NCI-H1436 (cell line): ENCODE measurements at places on chromosomes 6 and 20.

DNA sequence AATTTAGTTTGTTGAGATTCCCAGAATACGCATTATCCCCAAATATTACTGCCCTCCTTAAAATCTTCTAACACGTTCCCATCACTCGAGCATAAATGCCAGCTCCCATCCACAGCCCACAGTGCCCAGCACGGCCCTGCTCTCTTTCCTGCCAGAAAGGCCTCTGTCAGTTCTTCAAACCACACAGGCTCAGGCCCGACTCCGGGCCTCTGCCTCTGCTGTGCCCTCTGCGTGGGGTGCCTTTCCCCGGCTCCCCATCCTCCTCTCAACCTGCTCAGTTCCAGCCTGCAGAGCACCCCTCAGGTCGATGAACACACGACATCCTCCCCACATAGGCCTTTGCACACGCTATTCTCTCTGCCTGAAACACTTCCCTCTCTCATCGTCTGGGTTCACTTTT is 12.8 kb downstream of the ULBP3 start:
- no peak for DNase-seq

DNA sequence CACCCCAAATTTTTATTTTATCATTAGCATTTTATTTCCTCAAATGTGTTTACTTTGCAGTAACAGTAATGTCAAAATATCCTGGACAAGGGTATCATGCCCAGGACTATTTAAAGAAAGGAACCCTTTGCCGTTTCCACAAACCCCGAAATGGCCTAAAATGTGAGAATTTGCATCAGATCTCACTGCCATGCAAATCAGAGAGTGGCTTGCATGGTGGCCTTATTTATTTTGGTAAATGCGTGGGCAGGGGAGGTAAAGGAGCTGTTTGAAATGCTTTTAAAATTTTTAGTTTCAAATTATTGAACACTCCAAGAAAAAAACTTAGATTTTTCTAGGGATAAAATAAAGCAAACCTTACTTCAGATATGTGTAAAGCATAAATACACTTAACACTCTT is 43.8 kb downstream of the ADAT2 start:
- DNase-seq: no peak

DNA sequence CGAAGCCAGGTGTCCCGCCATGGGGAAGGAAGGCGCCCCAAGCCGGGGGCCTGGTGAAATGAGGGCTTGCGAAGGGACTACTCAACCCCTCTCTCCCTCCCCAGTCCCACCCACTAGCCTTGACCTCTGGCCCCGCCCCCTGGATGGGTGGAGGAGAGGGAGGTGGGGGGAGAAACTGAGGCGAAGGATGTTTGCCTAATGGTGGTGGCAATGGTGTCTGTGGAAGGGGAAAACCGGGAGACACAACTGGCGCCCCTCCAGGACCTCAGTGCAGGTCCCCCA is at the start of gene POU5F1:
TSS of gene POU5F1 (minus strand) at position 83 of the 282 bp plus-strand sequence. CDS start at position 21, 62 bp downstream.
- no peak for DNase-seq

GRCh38 chr6:116888732-116889360 is 11.8 kb downstream of the RFX6 start:
- DNase-seq: no peak

DNA sequence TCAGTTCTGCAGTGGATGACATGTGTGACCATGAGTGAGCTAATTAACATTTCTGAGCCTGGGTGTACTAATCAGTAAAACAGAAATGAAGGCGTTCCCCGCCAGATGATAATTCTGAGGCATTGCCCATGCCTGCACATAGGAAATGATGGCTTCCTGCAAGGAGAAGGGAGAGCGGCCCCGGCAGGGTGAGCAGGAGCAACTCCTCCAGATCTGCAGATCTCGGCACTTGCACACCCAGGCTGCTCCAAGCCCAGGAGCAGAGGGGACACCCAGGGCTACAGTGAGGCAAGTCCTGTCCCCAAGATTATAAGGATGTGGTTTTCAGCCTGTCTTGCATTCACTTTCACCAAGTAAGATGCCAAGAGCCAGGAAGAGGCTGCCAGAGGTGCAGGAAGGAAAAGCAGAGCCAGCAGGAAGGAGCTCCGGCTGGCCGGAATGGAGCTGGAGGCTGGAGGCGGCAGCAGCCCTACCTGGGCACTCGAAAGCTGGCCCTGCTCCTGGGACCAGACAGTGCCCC is 177.5 kb upstream of the CST7 start:
- DNase-seq: no peak

DNA sequence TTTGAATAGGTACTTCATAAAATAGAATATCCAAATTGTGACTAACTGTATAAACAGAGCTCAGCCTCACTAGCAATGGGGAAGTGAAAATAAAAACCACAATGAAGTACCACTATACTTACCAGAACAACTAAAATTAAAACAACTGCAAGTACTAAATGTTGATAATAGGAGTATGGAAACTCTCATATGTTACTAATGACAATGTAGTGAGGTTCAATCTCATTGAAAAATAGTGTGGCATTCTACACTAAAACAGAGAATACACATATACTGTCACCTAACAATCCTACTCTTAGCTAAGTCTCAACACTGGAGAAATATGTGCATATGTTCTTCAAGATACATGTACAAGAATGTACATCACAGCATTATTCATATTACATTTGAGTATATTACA is 132.0 kb upstream of the CARMIL1 start:
- no peak for DNase-seq

DNA sequence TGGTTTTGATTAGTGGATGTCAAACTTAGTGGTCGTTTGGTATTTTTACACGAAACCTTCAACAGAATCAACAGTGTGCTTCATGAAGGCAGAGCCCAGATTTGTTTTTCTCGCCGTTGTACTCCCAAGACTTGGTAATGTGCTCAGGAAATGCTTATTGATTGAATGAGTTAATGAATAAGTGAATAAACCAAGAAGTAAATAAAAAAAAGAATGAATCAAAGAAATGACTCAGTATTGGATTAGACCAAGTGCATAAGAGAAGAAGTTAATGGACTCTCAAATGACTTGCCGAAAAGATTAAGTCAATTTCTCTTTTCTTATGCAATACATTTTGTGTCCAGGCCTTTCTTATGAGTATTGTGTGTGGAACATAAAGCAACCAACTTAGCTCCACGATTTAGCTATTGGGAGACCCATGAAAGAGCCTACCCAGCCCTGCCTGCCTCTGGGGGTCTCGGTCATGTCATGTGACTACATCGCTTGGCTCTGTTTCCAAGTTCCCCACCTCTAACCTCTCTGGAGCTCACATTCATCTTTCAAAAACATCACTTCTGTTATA is 10.6 kb upstream of the FUCA2 start:
- DNase-seq: no peak

DNA sequence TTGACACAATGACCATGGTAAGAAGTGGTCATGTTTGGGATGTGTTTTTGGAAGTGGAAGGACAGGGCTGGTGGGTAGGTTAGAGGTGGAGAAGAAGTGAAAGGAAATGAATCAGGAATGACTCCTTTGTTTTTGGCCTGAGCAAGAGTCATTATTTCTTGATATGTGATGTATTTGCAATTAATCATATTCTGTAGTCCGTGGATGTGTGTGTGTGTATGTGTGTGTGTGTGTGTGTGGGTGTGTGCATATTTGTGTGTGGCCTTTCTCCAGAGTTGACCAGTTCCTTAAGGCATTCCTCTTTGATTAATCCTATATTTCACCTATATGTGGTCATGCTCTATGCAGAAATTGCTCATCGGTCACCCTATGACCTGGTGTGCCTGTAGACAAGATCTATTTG is 130.7 kb downstream of the UTRN start:
- no peak for DNase-seq

GRCh38 chr6:20367743-20368485 is 33.8 kb upstream of the E2F3 start:
- DNase-seq: no peak

DNA sequence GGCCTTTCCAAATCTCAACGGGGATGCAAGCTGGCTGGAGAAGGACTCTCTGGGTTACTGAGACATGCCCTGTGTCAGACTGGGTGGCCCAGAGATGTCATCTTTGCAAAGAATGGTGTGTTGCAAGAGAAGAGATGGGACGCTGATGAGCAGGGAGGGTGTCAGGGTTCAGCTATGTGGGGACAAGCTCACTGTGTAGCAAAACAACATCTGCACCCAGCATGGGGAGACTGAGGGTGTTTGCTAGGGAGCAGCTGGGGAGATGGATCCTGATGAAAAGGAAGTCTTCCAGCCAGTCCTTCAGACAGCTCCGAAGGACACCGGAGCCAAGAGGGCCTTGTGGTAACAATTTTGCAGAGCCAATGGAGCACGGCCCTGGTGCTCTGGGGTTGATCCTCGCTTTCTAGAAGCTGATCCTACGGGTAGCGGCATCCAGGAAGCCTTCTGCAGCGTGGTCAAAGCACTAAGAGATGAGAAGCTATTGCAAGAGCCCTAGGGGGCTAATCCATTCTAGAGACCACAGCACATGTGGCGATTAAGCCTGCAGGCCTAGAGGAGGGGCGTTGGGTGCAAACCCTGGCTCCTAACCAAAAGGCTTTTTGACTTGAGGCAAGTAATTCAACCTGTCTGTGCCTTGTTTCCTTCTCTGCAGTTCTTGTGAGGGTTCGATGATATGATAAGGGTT is 39.9 kb downstream of the EDN3 start:
- no peak for DNase-seq

- DNase-seq: no peak
Observed at GRCh38 chr6:5869261-5869660, 137.5 kb downstream of the NRN1 start.

GRCh38 chr6:1336246-1336843 is 24.4 kb downstream of the FOXQ1 start:
- no peak for DNase-seq

- DNase-seq: peak; percentile 24
Observed at GRCh38 chr6:120826253-120826652, 508.0 kb downstream of the TBC1D32 start.

DNA sequence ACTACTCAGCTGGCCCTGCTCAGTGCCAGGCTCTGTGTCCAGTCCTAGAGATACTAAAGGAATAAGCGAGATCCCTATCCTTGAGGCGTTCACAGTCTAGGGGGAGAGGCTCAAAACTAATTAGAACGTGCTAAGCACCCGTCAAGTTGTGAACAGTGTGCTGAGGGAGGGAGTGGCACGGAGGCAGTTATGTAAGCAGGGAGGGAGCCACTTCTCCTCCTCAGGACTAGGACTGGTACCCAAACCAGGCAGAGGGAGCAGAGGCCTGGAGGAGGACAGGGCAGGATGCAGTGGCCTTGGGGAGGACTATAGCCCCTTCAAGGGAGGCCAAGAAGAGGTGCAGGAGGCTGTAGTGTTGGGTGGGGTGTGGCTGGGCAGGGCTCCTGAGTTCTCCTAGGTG is 39.6 kb upstream of the VSTM2L start:
- no peak for DNase-seq

GRCh38 chr6:141946502-141946901 is 186.2 kb upstream of the GJE1 start:
- no peak for DNase-seq

DNA sequence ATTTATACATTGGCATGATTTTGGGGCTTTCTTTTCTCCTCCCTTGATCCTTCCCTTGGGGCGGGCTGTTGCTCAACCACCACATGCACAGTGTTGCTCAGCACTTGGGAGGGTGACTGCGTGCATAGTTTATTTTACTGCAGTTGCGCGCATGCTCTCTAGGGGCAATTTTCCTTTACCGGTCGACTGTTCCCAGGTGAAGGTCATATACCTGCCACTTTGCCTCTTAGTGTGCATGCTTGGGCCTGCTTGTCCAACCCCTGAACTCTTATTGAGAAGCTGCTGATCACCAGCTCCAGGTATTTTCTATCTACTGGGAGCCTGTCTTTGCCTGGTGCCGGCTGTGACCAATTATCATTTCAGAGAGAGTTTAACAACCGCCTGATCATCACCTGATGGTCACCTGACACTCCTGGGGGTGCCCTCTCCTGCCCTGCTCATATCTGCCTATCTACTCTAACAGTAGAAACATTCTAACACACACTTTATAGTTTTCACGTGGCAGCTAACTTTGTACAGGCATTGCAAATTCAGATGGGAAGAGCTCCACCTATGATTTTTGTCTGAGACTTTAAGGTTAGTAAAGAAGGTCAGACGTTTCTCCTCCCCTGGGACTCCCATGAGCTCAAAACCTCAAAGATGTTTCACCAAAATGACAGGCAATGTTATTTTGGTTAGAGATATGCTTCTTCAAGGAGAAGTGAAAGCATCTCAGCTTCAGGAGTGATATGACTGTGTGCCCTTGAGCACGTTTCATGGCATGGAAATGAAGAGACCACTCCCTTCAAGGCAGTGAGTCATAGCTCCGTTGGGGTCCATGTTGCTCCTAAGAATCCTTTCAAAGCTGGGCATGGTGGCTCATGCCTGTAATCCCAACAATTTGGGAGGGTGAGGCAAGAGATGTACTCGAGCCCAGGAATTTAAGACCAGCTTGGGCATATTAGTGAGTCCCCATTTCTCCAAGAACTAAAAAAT is 227.5 kb upstream of the MYLIP start:
- no peak for DNase-seq

- DNase-seq: no peak
Observed at GRCh38 chr6:160328447-160328846, 19.7 kb upstream of the SLC22A3 start.

- DNase-seq: peak; percentile 37
Observed at GRCh38 chr6:20691185-20691584, 156.9 kb downstream of the CDKAL1 start.

DNA sequence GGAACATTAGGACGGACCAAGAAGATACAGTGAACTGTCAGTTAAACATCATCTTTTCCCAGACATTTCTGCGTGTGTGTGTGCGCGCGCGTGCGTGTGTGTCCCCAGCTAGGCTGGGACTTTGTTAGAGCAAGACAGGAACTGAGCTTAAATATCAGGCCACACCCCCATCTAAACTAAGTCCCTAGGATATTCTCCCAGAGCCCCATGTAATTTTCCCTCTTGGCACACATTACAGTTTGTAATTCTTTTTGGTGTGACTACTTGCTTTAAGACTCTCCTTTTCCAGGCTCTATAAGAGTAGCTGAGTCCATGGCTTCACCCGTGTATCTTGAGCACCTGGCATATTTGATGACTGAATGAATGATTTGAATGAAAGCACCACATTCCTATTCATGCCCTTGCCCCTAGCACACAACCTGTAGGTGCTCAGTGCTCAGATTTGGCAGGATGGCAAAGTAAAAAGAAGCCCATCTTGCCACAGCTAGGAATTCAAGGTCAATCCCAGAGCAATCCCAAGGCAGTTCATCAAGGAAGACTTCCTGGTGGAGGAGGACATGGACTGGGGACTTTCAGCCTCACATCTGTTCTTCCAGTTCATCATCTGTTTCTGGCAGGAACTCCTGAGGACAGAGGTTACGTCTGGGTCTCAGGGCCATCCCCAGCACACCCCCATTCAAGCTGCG is 69.2 kb downstream of the MRPL14 start:
- DNase-seq: no peak

- no peak for DNase-seq
Observed at GRCh38 chr6:13463941-13464340, 23.5 kb downstream of the GFOD1 start.

DNA sequence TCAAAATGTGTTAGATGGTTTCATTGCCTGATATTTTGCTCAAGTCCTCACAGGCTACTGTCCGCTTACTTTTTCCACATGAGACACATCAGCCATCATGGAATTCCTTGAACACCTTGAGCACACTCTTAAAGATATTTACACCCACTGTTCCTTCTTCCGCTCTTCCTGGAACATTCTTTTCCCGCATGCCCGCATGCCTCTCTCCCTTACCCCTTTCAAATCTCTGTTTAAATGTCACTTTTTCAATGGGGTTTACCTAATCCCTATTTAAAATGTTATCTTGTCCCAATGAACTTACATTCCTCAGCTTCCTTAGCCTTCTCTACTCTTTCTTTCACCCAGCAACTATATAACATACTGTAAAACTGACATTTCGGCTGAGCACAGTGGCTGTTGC is 503.3 kb upstream of the PTCHD4 start:
- DNase-seq: no peak
